ENCODE measurements at places on chromosomes 3 and 15.

GRCh38 chr15:73538123-73538522, 95.1 kb downstream of the NPTN start:
- no peak for DNase-seq

DNA sequence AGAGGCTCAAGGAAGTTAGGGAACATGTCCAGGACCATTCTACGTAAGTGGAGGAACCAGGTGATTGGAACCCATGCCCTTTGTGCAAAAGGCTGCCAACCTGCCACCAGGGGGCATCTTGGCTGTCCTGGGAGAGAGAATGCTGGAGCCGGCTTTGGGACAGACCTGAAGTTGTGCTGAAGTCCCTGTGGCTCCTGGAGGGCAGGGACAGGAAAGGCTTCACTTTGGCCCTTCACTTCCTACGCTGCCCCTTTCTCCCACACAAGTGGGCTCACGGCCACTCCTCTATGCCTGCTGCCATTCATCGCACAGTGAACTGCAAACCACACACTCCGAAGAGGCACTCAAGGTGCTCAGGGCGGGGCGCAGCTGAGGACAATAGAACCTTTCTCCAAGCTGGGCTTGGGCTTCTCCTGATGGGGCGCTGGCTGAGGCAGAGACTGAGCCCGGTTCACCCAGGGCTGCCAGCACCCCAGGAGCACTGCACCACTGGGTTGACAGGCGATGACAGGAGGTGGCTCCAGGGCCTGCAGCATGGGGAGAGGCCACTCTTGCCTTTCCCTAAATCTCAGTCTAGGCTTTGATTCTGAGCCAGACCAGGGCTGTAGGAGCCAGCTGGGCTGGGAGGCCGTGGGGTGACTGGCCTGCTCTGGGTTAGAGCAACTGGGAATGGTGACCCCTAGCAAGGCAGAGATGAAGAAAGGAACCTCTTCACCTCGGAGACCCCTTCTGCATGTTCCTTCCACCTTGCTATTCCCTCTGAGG, 8.4 kb downstream of the SHF start:
- peak; percentile 55 for DNase-seq

DNA sequence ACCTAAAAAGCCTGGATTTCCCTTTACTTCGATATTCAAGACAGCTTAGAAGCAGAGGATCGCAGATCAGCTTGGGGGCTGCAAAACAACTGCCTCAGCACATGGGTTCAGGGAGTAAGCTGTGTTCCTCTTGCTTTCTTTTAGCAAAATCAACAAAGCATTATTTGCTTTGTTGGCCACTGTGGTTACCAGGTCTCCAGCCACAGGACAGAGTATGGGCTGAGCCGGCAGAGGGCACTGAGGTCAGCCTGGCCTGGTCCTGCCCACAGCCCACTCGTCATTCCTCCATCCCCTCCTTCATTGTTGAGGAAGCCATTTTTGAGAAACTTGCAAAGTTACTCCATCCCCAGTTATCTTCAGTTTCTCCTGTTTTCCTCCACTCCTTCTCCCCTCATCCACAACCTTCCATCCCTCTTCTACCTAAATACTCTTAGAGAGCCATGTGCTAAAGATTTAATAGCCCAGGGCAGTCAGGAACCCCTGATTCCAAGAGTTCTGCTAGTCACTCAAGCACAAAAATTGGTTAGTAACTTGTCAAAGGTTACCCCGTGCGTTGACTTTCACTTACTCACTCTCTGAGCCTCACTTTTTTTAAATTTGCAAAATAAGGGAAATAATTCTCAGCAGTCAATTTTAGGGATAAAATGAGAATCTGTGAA, 60.0 kb upstream of the HES1 start:
- DNase-seq: no peak

DNA sequence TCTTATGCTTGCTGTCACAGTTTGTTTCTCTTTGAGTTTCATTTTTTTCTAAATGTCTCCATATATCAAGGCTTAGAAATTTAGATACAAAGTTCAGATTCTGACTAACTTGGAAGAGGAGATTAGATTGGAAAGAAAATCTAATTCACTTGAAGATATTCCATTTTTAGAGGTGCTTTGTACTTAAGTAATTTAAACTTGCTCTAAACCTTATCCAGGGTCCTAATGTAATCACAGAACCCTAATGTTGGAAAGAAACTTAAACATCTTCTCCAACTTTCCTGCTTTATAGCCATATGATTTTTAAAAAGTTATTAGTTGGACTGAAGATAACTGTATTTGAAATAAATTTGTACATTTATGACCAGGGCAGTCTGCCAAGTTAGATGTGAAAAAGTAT, 81.1 kb upstream of the ARHGEF3 start:
- DNase-seq: no peak

- no peak for DNase-seq
Observed at GRCh38 chr3:144241404-144241803, 269.8 kb downstream of the DIPK2A start.

DNA sequence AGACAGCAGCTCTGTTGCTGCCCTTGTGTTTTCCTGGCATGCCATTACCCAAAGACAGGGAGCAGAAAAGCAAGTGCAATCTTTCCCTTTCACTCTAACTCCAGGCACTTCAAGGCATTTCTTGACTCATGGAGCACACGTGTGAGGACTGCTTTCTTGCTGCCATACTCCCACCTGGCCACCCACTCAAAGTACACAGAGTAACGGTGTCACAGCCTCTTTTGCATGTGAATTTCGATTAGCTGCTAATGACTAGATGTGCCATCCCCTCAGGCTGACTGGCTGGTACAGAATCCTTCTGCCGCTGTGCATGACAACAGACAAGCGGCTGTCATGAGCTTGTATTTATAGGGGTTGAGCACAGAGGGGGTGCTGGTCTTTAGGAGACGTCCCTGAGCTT, 380.6 kb downstream of the CTNNB1 start:
- no peak for DNase-seq

GRCh38 chr3:184637705-184638104, 74.2 kb downstream of the MAGEF1 start:
- no peak for DNase-seq

GRCh38 chr15:55322467-55322866, 3.4 kb downstream of the PIGB start:
- DNase-seq: no peak

DNA sequence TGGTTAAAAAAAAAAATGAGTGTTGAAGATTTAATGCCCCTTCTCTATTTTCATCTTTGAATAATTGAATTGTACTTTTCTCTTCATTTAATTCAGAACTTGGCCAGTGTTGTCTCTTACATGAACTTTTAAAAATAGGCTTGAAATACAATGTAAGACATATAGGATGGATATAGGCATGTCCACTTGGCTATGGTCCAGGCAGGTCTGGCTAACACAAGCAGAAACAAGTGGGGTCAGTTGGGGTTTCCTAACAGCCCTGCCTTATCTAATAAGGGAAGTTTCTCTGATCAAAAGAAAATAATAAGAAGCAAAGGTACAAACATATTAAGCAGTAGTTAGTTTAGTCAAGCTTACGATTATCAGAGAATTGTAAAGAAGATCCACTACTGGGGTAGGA, 19.1 kb upstream of the PAK6 start:
- no peak for DNase-seq

DNA sequence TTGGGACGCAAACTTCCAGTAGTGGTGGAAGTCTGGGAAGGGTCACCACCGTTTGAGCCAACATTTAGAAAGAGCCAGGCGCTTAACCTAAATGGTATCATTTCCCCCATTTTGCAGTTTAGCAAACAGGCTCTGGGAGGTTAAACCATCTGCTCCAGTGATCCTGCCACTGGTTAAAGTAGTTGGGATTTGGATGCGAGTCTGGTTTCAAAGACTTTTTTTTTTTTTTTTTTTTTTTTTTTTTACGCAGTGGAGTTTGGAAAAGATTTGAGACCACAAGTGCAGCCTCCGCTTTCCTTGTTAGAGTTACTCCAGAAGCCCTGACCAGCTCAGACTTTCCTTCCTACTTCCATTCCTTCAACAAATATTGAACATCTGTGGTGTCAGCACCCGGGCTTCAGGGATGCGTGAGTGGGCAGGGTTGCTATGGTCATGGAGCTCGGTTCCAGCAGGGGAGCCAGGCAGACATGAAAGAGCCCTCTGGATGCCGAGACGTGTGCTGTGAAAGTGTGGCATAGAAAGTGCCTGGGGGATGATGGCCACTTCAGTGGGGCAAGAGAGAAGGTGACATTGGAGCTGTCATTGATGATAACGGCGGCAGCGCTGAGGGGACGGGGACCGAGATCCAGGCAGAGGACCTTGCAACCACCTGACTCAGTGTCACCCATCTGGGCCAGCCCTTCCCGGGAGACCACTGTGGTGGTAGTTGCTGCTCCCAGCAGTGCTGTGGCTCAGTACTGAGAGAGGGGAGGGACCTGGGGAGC, 1.1 kb upstream of the RNU6-1 start:
- DNase-seq: no peak
